Tongue (tissue), 3 donors: ENCODE measurements at places on chromosomes 6 and 20. TPM values are rescaled to one million over a fixed set of nuclear protein-coding genes. Genes with fewer than 3 reads are reported as not detected.

The ZSCAN16 gene
- 3.5 TPM for total RNA-seq

DNA sequence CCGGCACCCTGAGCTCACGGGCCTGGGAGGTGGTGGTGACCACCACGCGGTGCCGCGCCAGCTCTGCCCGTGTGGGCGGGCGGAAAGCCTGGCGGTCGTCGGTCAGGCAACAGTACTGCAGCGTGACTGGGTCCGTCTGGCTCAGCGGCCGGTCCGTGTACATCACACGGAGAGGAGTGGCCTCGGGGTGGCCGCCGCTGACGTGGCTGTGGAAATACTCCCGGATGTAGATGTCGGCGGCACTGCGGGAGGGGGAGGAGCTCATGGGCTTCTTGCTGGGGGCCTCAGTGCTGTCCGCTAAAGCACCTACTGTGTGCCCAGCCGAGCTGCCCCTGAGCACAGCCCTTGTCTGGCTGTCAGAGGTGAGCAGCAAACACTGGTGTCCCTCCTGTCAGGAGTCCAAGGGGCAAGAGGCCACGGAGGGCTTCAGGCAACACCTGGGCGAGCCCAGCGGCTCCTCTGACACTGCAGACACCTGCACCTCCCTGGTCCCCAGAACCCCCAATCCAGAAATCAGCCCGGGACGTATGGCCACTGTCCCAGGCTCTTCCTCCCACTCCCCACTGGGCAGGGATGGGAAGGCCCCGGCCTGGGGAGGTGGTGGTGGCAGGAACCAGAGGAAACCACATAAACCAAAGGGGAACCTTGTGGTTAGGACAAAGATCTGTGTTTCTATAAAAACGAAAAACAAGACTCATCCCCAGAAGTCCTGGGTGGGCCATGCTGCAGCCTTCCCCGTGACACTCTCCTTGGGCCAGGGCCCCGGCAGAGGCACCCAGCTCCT is 6.5 kb downstream of the HELZ2 start:
- no peak for DNase-seq

GRCh38 chr6:25652007-25652515 is at the start of gene SCGN:
Gene SCGN (plus strand): TSS chr6:25652215. CDS start chr6:25652404, 189 bp downstream.
- peak; percentile 87 for DNase-seq

The GPSM3 gene
- total RNA-seq, result 1.5 TPM

The LY6G6F gene
- total RNA-seq, result 0.82 TPM

GRCh38 chr6:79455446-79455845 is 81.8 kb downstream of the LCA5 start:
- DNase-seq, result no peak

- DNase-seq, result no peak
Measured at GRCh38 chr6:141398949-141399348, 733.8 kb upstream of the GJE1 start.

The TMEM242 gene
- total RNA-seq, result 8.2 TPM

GRCh38 chr6:131005439-131006016 is 57.5 kb downstream of the EPB41L2 start:
- DNase-seq, result peak; percentile 51

DNA sequence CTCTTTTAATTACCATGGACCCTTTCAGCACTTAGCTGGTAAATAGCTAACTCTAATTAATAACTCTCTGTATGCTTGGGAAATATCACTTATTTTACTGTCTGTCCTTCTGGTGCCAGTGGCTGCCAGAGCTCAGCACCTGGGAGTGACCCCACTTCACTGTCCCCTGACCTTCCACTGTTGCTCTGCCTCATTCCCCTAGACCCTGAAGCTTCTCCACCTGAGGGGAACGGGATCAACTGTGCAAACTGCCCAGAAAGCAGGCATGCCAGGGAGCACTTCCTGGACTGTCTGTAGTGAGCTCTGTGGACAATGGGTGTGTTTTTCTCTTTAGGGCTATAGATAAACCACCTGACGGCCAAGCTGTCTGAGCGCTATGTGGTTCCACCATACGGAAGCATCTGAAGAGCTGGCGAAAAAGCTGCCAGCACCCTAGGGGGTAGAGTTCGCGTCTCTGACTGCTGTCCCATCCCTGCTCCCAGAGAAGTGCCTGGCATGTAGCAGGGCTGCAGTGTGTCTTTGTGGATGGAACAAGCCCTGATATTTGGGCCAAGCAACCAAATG is 106.3 kb upstream of the FOXA2 start:
- no peak for DNase-seq

GRCh38 chr6:36150283-36150682 is 20.0 kb downstream of the MAPK13 start:
- DNase-seq, result no peak

DNA sequence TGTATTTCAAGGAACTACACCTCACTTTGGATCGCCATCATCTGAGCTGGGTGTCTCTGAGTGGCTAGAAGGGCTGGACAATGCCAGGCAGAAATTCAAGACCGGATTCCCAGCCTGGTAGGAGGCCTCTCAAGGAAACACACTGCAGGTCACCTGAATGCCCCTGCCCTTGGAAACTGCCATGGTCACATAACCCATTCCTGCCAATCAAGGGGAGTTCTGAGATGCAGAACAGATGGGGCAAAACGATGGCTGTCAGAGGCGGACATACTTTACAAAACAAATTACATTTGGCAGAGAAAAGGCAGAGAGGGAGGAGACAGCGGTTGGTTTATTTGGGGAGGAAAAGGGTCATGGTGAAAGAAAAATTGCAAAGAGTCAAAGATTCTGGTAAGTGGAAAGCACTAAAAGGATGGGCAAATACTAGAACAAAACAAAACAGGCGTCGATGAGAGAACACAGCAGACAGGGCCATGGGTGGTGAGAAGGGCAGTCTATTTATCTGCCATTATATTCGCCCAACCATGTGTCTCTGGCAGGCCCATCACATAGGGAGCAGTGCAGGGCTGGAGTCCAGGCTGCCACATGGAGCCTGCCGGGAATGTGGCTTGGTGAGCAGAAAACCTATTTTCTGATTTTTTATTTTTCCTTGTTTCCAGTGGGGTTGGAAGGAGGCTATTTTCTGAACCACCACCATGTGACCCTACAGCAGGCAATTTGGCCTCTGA is 13.5 kb downstream of the BEND3 start:
- no peak for DNase-seq

The SMIM28 gene
- not detected for total RNA-seq

The YWHAB gene
- 82.2 TPM for total RNA-seq

DNA sequence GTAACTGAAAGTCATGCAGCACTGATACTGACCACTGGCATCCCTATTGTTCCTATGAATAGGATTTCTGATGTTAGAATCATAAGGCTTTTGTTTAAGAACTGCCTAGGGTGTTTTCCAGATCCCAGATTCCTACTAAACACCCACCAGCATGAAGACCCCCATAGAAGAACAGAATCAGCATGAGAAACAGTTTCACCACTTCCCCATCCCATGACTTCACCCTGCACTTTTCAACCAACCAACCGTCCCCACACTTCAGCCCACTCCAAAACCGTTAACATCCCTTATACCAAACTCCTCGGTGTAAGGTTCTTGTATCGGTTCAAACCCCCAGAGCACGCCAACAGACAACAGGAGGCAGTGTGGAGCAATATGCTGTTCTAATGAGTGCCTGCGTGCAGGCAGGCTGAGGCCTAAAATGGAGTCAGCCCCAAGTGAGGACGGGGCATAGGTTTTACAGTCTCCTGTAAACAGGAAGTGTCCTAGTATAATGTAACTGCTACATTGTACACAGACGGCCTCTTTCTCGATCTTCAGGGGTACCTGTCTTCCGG is 11.4 kb upstream of the SSTR4 start:
- DNase-seq, result no peak

- no peak for DNase-seq
Measured at GRCh38 chr6:132587424-132587823, 2.1 kb downstream of the TAAR5 start.

The LAMA4 gene
- total RNA-seq, result 247 TPM

The SLC17A2 gene
- not detected for total RNA-seq

The OR12D3 gene
- not detected for total RNA-seq

DNA sequence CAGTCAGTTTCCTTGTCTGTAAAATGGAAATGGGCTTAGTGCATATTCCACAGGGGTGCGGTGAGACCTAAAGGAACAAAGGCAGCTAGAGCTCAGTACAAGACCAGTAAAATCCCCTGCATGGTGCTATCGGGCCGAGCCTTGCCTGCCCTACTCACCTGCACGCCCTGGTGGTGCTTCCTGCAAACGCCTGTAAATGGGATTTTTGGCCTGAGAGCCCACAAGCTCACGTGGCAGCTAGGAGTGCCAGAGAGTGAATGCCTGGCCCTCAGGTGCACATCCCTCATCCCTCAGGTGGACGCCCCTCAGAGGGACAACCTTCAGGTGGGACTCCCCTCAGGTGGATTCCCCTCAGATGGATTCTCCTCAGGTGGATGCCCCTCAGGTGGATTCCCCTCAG is 48.0 kb upstream of the VSX1 start:
- DNase-seq, result no peak

The SLC17A3 gene
- total RNA-seq, result not detected

DNA sequence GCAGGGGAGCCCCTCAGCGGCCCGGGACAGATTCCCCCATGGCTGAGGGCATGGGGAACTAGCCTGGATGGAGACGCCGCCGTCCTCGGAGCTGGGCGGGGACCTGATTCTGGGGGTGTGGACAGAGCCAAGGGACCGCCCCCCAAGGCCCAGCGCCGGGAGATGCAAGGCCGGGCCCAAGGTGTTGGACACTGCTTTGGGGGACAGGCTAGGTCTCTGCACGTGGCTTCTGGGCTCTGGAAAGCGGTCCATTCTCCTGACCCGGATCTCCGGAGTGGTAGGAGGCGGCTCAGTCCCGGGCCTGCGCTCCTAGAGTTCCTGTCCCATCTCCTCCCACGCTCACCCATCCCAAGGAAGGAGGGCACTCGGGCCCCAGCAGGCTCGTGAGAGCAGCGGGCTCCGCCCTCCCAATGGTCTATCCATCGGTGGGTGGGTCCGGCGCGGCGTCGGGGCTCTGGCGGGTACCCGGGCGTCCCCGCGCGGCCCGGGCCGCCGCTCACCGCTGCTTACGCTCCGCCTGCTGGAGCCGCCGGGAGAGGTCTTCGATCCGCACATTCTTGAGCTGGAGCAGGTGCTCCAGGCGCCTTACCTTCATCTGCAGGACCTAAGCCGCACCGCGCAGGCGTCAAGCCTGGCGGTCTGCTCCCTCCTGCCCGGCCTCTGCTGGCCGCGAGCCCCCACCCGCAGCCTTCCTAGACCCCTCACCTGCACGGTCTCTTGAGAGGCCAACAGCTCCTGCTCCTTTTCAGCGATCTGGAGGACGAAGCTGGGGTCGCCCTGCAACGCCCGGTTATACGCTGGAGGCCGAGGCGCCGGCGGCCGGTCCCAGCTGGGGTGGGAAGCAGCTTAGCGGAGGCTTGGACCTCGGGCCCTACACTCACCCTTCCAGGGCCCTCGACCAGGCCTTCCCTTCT is 3.3 kb downstream of the SPEF1 start:
- DNase-seq, result peak; percentile 31
